ENCODE measurements at places on chromosomes 5 and 9.
A peak's percentile ranks its signal among the peaks of the same experiment; 100 is the strongest.

DNA sequence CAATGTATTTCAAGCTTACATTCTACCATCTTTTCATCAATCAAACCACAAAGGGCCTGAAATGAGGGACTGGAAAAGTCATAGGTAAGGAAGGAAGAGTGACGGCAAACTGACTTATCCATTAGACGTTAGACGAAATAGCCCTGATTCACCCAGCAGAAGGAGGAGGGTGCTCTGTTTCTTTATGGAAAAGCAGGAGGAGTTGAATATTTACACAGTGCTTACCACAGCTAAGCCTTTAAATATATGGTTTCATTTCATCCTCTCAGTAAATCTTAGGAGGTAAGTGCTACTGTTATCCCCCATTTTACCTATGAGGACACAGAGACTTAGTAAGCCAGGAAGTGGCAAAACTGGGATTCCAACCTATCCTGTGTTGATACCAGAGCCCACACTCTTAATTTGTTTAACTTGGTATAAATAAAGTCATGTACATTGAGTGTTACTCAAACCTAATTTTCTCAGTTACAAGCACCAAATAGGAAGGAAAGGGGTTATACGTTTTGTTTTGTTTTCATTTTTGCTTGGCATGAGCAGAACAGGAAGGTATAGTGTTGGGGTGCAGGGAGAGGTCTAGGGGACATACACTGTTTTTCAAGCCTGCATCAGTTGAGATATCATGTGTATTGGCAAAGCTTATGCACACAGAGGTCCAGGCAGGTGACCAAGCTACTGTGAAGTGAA lies 98.1 kb upstream of the IFNK start:
- DNase-seq, result no peak

DNA sequence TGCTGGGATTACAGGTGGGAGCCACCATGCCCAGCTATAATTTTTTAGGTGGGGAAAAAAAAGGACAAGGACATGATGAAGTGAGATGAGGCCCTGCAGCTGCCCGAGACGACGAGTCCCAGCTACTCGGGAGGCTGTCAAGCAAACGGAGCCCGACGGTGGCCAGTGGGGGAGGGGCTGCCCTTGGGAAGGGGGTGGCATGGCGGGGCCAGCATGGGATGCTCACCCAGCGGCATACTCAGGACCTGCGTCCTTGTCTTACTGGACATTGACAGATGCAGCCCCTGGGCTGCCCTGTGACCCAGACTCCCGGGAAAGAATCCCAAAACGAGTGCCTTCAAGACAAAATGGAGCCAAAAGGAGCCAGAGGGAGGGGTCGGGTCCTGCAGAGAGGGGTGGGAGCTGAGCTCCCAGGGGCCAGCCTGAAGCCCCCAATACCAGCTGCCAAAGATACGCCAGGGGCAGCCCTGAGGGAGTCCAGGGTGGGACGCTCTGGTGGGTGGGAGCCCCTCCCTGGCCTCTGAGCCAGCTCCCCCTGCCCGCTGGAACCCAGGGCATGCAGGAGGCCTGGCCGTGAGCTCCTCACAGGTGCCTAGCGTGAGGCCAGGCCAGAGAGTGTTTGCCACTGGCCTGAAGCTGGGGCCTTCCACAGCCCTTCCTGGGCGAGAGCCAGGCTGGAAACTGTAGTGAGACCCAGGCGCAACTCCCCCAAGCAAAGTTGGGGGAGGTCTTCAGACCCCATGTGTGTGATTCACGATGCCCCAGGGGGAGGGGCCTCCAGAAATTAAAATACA lies 15.7 kb downstream of the CCDC187 start:
- DNase-seq, result no peak

DNA sequence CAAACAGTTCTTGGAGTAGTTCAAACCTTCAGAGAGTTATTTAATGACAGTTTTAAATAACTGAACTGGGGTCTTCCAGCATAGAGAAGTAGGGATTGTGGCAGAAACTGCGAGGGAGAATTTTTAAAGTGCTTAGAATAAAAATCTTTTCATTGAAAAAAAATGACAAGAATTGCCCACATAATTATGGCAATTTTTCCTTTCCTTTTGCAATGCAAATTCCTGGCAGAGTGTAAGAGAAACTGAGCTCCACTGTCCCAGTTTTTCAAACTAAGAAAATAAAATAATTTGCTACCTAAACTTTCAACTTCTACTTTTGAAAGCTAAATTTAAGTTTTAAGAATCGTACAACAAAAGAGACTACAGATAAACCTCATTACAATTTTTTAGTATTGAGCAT lies 2.3 kb upstream of the PTGER4 start:
- no peak for DNase-seq

DNA sequence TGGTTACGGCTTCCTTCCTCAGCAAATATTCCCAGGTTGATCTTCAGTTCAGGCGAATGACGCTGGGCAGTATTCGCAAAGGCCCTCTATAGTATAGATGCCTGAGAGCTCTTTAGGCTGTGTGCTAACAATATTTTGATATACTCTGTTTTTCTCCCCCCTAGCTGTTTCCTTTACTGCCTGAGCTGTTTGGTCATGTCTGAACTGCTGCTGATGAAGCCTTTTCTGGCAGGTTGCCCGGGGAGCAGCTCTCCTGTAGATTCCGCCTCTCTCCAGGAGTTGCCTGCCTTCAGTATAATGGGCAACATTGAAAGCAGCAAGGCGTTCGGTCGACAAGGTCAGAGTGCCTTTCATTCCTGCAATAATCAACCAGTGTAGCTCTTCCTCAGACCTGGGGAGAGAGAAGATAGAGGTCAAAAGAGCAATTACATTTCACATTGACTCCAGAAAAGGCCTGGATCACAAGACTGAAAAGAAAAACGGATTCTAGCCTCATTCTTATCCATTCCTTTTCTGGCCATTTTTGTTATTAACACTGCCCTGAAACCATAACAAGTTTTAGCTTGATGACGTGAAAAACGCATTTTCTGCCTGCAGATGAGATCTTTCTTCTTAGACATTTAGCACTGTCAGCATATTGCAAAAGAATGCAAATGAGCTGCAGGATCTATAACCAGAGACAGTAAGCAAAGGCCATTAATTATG lies 60.1 kb upstream of the ZNF608 start:
- DNase-seq, result peak; percentile 90

- DNase-seq, result peak; percentile 4
Measured at GRCh38 chr5:8958602-8959001, 587.3 kb downstream of the SEMA5A start.

- DNase-seq, result no peak
Measured at GRCh38 chr5:424301-425110, 18.5 kb upstream of the EXOC3 start.

GRCh38 chr5:126370796-126371718 lies 52.2 kb upstream of the GRAMD2B start:
- DNase-seq, result no peak

DNA sequence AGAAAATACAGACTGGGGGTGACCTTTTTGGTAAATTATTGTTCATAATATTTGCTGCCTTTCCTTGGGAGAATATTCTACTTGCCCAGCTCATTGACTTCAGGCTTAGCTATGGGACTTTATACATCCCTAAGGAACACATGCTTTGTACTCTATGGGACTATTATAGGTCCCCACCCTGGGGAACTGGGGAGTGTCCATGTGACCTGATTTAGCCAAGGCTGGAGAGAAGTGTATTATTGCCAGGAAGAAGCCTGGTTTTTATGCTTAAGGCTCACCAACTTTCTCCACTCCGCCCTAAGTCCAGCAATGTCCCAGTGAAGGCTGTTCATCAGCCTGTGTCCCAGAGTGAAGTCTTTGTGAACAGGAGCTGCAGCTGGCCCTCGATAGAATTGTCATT lies 16.6 kb upstream of the DRD1 start:
- no peak for DNase-seq

DNA sequence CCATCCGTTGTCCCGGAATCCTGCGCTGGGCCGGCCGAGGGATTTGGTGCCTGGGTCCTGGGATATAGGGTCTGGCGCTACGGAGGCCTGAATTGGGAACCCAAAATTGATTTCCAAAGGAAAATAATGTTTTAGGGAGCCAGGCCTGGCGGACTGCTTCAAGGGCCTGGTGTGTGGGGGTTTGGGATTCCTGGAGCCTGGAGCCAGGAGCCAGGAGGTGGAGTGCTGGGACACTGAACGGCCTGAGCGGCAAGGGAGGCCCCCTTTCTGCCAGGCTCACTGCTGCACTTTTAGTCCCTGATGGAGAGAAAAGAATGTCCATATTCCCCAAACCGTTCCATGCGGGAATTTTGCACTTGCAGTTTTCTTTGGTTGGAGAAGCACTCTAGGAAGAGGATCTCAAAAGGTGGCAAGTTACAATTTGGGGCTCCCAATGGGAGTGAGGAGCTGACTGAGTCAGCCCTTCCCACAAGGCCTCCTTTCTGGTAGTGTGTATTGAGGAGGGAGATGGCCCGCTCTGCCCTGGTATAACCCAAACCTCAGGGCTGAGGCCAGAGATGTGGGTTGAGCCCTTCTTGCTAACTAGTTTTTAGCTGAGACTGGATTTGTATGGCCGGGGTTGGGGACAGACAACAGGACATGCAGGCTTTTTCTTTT lies 2.2 kb downstream of the LMX1B start:
- no peak for DNase-seq

DNA sequence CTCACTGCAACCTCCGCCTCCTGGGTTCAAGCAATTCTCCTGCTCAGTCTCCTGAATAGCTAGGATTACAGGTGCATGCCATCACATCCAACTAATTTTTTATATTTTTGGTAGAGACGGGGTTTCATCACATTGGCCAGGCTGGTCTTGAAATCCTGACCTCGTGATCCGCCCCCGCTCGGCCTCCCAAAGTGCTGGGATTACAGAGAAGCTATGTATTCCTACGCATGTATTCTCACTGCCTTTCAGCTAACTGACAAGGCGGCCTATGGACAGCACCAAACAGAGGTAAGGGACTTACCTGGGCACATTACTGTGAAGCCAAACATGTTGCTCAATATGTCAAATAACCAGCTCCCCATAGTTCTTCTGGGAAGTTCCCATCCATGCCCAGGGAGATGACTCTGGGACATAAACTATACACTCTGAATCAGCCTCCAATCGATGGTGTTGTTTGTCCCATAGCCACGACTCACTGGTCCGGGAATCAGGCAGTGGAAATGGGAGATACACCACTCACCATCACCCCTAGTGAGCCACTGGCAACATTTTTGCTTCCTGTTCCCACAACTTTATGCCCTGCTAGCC lies 114.6 kb downstream of the SYK start:
- DNase-seq, result no peak

GRCh38 chr5:645421-645820 lies 33.3 kb downstream of the CEP72 start:
- DNase-seq, result no peak

- no peak for DNase-seq
Measured at GRCh38 chr5:158068964-158069363, 210.0 kb upstream of the CLINT1 start.

GRCh38 chr9:105967797-105968196 lies 273.5 kb downstream of the TMEM38B start:
- no peak for DNase-seq

DNA sequence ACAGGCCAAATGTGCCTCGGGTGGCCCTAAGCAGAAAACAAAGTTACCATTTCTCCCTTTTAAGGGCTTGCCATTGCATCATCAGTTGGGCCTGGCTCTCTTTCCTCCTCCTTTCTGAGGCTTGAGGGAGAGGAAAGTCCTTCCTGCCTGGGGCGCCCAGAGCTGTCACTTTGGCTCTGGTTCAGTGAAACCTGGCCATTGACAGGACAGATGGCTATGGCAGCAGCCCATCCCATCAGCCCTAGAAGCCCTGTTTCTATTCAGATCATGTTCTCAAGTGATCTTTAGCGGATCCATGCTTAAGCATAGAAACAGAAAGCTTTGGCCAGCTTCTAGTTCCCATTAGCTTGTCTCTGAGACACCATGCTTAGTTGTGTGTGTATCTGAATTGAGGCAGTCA lies 293.4 kb downstream of the YTHDC2 start:
- DNase-seq, result peak; percentile 22

DNA sequence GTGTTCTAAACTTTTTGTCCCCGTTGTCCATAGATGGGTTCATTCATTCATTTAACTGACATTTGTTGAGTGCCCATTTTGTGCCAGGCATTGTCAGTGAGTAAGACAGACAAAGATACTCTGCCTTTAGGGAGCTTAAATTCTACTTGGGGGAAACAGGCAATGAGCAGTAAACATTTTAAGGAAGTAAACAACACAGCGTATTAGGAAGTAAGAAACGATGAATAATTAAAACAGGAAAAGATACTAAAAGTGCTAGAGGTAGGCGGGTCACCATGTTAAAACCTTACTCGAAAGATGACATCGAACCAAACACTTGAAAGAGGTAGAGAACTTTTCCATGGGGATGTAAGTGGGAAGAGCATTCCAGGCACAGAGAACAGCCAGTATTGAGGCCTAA lies 5.5 kb upstream of the MAML1 start:
- no peak for DNase-seq

Data from lung (tissue), 17 donors.